HFFc6 (cell line): ENCODE measurements at places on chromosomes 12 and 14.
A peak's percentile ranks its signal among the peaks of the same experiment; 100 is the strongest.

DNA sequence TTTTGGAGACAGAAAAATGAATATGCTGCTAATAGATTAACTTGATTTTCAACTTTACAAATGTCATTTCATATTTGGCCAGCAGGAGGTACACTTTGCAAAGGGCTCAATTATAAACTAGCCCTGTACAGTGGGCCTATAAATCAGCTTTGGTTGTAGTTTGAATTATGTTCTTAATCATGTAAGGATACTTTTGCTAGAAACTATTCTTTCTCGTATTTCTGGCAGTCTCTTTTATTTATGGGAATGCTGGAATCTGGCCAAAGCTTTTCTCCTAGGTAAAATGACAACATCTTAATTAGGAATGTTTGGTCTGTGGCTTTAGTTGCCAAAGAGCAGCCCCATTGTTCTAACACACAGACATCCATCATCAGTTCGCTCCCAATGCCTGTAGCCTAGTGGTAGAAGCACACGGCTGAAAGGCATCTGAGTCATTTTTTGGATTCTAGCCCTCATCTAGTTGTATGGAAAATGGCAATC is 1322.3 kb upstream of the SEL1L start:
- DNase-seq, result no peak

GRCh38 chr14:22524115-22524783 is 64.8 kb downstream of the DAD1 start:
- DNase-seq, result no peak

DNA sequence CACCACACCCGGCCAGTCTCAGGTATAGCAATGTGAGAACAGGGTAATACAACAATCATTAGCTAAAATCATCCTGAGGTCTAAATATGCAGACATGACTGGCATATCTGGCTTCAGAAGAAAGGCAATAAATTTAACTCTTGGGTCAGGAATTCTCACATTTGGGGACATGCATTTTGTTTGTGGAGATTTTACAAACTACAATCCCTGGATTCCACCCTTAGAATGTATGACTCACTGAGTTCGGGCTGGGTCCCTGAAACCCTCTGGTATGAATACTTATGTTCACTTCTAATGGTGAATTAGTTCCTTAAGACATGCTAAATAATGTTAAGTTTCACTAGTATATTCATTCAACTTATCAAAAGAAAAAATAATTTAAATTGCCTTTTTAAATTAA is 98.9 kb upstream of the HMGA2 start:
- peak; percentile 12 for DNase-seq

GRCh38 chr12:94769776-94770759 is 119.7 kb upstream of the TMCC3 start:
- DNase-seq, result no peak

DNA sequence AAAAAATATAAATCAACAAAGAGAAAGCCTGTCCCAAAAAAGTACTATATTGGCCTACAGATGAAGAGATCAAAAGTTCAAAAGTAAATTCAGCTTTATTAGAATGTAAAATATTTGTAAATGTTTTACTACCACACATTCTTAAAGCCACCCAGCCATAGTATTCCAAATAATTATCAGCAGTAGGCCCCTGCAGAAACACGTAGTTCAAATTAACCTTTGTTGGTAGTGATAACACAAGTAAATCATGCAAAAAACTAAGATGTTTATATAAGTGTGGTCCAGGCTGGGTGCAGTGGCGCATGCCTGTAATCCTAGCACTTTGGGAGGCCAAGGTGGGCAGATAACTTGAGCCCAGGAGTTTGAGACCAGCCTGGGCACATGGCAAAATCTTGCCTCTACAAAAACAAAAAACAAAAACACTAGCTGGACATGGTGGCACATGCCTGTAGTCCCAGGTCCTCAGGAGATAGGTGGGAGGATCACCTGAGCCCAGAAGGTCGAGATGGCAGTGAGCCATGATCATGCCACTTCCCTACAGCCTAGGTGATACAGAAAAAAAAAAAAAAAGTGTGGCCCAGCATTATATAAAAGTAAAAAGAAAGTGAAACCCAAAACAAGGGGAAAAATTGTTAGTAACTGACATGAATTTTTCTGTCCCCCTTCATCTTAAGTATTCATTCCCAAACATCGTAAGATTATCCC is 17.9 kb downstream of the SPTLC2 start:
- DNase-seq, result no peak

DNA sequence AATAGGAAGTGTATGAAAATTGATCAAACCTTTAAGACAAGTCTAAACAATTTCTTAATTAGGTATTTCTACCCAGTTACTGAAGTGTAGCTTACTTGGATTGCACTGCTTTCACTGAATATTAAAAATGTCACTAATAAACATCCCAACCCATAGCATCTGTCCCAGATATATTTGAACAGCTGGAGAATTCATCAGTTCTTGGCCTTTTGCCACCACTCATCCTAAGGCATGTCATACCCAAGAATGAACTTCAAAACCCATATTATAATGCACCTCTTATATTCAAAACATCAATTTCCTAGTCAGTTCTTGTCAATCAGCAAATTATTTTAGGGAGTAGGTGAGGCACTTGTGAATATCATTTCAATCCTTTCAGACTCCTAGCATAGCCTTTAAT is 392.3 kb downstream of the PAWR start:
- DNase-seq, result no peak

GRCh38 chr14:73760598-73761586 is 46.7 kb upstream of the PNMA1 start:
- no peak for DNase-seq

- DNase-seq, result no peak
Measured at GRCh38 chr12:12562016-12562483, 613 bp downstream of the DUSP16 start.

GRCh38 chr12:119176267-119177055 is 2.3 kb upstream of the HSPB8 start:
- DNase-seq, result peak; percentile 91

DNA sequence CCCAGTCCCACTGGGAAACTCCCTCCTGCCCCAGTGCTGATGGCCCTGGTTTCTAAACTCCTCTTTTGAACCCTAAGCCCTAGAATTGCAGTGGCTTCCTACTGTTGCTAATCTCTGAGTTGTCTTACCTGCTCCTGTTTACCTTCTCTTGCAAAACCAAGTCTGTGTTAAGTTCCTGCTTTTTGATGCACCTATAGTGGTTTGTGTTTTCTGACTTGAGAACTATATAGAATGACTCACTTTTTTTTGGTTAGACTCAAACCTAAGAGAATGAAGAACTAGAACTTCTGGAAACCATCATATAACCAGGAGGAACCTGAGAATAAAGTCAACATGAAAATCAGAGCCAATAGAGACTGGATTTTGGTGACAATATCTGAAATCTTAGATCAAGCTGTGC is 5.5 kb upstream of the GAS2L3 start:
- DNase-seq, result no peak

DNA sequence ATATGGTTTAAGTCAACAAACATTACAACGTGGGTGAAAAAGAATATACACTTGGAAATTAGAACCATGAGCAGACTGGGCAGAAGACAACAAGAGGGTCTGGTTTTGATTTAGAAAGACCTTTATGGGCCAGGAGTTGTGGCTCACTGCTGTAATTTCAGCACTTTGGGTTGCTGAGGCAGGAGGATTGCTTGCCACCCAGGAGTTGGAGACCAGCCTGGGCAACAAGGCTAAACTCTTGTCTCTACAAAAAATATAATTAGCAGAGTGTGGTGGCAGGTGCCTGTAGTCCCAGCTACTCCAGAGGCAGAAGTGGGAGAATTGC is 2.7 kb upstream of the NFKBIA start:
- DNase-seq, result no peak

- no peak for DNase-seq
Measured at GRCh38 chr14:70919774-70920173, 12.5 kb downstream of the PCNX1 start.

DNA sequence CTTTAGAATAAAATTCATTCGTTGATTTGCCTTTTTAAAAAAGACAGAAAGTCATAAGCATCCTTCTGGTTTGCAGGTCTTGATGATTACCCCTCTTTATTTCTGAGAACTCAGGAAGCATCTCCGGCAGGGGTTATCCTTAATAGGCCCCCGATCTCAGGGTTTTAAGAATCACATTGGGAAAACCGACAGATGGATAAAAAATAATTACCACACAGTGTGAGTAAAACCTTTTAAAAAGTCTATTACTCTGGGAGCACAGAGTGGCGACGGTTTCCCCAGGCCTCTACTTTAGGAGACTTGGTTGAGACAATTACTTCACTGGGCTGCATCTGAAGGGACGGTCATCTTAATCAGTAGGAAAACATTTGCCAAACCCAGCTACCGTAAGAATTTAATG is 56.5 kb downstream of the KCNMB4 start:
- no peak for DNase-seq

- DNase-seq, result peak; percentile 52
Measured at GRCh38 chr12:1117970-1118563, 127.0 kb downstream of the ERC1 start.

DNA sequence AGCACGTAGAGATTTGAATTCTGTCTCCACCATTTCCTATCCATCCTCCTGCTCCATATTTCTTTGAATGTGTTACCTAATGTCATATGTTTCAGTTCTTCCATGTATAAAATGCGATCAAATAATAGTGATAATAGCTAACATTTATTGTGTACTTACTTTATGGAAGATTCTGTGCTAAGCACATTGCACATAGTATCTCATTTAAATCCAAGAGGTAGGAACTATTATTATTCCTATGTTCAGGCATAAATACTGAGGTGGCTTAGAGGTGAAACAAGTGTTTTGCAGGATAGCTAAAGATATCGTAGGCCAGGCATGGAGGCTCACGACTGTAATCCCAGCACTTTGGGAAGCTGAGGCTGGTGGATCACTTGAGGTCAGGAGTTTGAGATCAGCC is 17.5 kb upstream of the AICDA start:
- no peak for DNase-seq

- no peak for DNase-seq
Measured at GRCh38 chr12:107397890-107398500, 287.6 kb upstream of the PWP1 start.

- DNase-seq, result no peak
Measured at GRCh38 chr12:57040750-57041149, 9.2 kb downstream of the MYO1A start.

GRCh38 chr14:30223385-30223785 is 295.7 kb upstream of the PRKD1 start:
- peak; percentile 86 for DNase-seq

- DNase-seq, result peak; percentile 11
Measured at GRCh38 chr14:93655078-93655750, 133.1 kb downstream of the PRIMA1 start.

GRCh38 chr14:95197551-95197950 is 40.2 kb upstream of the DICER1 start:
- DNase-seq, result no peak

DNA sequence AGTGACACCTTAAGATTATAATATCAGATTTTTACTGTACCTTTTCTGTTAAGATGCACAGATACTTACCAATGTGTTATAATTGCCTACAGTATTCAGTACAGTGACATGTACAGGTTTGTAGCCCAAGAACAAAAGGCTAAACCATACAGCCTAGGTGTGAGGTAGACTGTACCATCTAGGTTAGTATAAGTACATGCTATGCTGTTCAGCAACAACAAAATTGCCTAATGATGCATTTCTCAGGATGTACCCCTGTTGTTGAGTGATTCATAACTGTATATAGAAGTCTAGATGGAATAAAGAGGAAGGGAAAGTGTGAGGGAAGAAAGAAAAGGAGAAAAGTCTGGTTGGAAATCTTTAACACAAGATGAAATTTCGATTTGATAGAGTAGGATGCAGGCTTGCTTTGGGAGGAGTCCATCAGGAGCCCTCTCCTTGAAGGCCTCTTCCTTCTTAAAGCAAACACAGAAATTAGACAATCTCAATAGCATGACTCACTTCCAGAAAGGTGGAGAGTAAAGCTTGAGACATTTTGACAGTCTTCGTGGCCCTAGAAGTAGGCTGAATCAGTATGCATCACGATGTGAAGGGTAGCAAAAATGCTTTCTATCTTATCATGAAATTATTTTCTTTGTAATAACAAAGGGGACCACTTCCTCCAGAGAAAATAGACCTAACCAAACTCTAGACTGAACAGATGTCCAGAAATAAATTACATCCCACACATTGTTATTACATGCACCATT is 191.5 kb downstream of the SYT1 start:
- peak; percentile 66 for DNase-seq

DNA sequence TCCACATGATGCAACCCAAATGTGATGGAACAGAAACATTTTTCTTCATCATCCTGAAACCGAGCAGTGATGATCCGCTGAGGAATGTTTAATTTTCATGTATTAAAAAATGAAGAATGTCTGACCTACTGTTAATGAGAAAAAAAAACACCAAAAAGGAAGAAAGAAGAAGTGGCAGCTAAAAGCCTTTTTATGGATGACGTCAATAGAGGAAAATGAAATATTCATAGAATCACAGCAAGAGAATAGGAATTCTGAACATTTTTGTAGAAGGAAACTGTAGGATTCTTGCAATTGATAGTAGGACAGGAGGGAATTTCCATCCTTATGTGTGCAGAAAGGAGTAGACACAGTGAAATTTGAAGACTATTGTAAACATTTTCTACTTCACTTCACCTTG is 112.9 kb downstream of the PRKCH start:
- no peak for DNase-seq

GRCh38 chr12:22481547-22482104 is 62.7 kb downstream of the C2CD5 start:
- no peak for DNase-seq

GRCh38 chr12:78316631-78317468 is 486.2 kb downstream of the NAV3 start:
- DNase-seq, result no peak

GRCh38 chr12:49129332-49130150 is 1.7 kb downstream of the TUBA1B start:
- no peak for DNase-seq

GRCh38 chr12:122888232-122888752 is 7.6 kb downstream of the VPS37B start:
- no peak for DNase-seq

DNA sequence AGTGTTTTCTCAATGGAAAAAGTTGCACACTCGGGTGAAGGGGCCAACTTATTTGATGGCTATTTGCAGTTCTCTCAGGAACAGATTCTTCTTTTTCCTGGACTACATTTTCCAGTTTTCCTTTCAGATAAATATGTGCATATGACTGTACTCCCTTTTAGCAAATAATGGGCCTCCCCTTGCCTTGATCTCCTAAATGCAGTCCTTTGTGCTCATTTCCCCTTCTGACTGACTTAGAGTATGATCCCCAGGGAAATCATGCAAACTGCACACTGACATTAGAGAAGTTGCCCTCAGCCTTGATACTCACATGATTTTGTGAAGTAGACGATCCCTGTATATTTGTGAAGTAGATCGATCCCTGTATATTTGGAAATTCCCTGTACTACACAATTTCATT is 492.9 kb upstream of the NOVA1 start:
- no peak for DNase-seq

GRCh38 chr14:85520581-85520980 is 9.4 kb upstream of the FLRT2 start:
- DNase-seq, result no peak
